ENCODE measurements at places on chromosomes 4 and X. TPM values are rescaled to one million over a fixed set of nuclear protein-coding genes. Genes with fewer than 3 reads are reported as not detected.

GRCh38 chr4:151576627-151577026 lies 167.7 kb downstream of the FHIP1A start:
- no peak overlapping the region for H3K4me3 ChIP-seq
- H3K4me1 ChIP-seq, result no peaks in the 10 kb centered on the region
- peaks cover 16% of the 10 kb centered on the region for H3K27me3 ChIP-seq

DNA sequence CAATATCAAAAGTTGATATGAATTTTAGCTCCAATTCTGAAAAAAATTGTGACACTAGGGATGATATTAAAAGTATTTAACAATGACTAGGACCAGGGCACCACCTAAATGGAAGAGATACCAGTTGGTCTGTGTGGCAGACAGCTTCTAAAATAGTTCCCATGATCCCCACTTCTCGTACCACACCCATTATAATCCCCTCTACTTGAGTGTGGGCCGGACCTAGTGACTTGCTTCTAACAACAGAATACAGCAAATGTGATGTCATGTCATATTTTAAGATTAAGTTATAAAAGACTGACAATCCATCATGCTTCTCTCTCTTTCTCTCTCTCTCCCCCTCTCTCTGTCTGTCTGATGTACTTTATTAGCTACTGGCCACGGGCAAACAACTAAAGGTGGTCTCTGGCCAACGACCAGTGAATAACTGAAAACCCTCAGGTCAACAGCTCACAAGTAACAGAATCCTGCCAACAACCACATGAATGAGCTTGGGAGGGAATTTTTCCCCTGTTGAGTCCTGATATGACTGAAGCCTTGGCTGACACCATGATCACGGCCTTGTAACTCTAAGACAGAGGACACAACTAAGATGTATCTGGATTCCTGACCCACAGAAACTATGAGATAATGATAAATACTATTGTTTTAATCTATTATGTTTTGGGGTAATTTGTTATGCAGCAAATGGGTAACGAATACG lies 34.4 kb downstream of the FAM13A start:
- H3K4me3 ChIP-seq, result no peak overlapping the region
- H3K27ac ChIP-seq, result no peak overlapping the region
- DNase-seq, result no peak
- peaks cover 2% of the 10 kb centered on the region for H3K4me1 ChIP-seq
- H3K27me3 ChIP-seq, result no peaks in the 10 kb centered on the region

GRCh38 chrX:40449396-40449795 lies 131.4 kb upstream of the ATP6AP2 start:
- no peak for DNase-seq
- no peaks in the 10 kb centered on the region for H3K27me3 ChIP-seq

The F8A2 gene
- total RNA-seq, result not detected

The MAGEA6 gene
- not detected for total RNA-seq

Measured in activated CD4-positive, alpha-beta T cell treated with anti-CD3 and anti-CD28 coated beads, Interleukin-2, amount 10 ng/mL, durations not matched to agents 24 days and 14 days (primary cell).